Gastrocnemius medialis (tissue), 4 donors: ENCODE measurements at places on chromosomes 5 and 9. TPM values are rescaled to one million over a fixed set of nuclear protein-coding genes. Genes with fewer than 3 reads are reported as not detected.
A peak's percentile ranks its signal among the peaks of the same experiment; 100 is the strongest.

The CNOT6 gene
- total RNA-seq: 12.0 TPM

- H3K36me3 ChIP-seq: no peaks in the 10 kb centered on the region
- H3K4me1 ChIP-seq: peaks cover 8% of the 10 kb centered on the region
- no peaks in the 10 kb centered on the region for H3K27me3 ChIP-seq
- peak overlapping the region; percentile 60 for H3K4me3 ChIP-seq
- peak overlapping the region; percentile 44 for H3K27ac ChIP-seq
- no peak for DNase-seq
Measured at GRCh38 chr5:139708877-139709581, 60.9 kb downstream of the CXXC5 start.

The NTNG2 gene
- total RNA-seq: 0.20 TPM

DNA sequence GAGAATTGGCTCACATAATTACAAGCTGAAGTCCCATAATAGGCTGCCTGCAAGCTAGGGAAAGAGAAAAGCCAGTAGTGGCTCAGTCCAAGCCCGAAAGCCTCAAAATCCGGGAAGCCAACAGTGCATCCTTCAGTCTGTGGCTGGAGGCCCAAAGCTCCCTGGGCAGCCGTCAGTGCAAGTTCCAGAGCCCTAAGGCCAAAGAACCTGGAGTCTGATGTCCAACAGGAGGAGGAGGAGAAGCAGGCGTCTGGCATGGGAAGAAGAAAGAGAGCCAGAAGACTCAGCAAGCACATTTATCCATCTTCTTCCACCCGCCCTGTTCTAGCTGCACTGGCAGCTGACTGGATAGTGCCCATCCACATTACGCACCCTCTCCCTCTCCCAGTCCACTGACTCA lies 213.4 kb downstream of the GAS1 start:
- no peaks in the 10 kb centered on the region for H3K27me3 ChIP-seq
- H3K27ac ChIP-seq: peak overlapping the region; percentile 57
- H3K4me1 ChIP-seq: no peaks in the 10 kb centered on the region

DNA sequence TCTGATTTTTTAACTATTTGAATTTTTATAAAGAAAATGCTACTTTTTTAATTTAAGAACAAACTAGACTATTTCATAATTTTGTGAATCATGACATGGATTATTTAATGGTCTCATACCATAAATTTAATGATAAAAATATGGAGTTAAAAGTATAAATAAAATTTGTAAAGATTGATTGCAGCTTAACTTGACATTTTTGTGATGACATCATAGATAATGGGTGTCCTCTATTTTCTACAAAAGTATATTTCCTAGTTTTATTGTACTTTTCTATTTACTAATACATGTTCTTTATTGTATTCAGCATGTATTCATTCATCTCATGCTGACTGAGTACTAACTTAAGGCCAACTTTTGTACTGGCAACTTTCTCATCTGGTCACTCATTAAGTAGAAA lies 1096.5 kb downstream of the NR2F1-AS1 start:
- H3K36me3 ChIP-seq: no peaks in the 10 kb centered on the region
- no peak overlapping the region for H3K27ac ChIP-seq
- H3K4me1 ChIP-seq: no peaks in the 10 kb centered on the region
- DNase-seq: no peak

DNA sequence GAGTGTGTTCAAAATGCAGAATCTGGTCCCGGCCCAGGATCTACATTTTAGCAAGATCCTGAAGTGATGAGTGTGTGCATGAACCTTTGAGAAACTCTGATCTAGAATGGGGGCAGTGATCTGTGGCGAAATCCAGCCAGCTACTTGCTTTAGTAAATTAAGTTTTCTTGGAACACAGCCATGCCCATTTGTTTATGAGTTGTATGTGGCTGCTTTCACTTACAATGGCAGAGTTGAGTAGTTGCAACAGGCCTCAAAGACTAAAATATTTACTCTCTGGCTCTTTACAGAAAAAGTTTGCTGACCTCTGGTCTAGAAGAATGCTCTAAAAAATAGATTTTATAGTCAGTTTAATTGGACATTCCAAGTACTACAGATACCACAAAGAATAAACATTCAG lies 588.3 kb downstream of the BNC2 start:
- no peak overlapping the region for H3K27ac ChIP-seq
- H3K27me3 ChIP-seq: no peaks in the 10 kb centered on the region
- no peaks in the 10 kb centered on the region for H3K4me1 ChIP-seq
- H3K4me3 ChIP-seq: no peak overlapping the region

DNA sequence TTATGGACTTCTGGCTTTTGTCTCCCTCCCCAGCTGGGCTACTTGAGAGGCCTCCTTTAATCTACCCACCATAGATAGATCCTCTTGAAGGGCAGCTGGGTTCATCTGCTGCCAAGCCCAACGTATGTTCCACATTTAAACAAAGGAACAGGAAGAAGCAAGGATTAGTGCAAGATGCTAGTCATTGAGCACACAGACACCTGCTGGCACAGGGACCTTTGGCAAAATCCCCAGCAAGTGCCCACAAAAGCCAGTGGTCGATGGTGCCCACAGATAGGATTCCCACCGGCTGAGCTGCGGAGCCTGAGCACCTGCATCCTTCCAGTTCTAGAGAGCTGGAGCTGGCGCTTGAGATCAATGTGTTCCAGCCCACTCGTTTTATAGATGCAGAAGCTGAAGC lies 57.7 kb upstream of the SHB start:
- H3K36me3 ChIP-seq: no peaks in the 10 kb centered on the region
- no peaks in the 10 kb centered on the region for H3K27me3 ChIP-seq
- no peak overlapping the region for H3K4me3 ChIP-seq
- no peak for DNase-seq

- DNase-seq: no peak
- no peaks in the 10 kb centered on the region for H3K36me3 ChIP-seq
- H3K4me3 ChIP-seq: no peak overlapping the region
Measured at GRCh38 chr9:82299870-82300269, 311.3 kb downstream of the SPATA31D1 start.

DNA sequence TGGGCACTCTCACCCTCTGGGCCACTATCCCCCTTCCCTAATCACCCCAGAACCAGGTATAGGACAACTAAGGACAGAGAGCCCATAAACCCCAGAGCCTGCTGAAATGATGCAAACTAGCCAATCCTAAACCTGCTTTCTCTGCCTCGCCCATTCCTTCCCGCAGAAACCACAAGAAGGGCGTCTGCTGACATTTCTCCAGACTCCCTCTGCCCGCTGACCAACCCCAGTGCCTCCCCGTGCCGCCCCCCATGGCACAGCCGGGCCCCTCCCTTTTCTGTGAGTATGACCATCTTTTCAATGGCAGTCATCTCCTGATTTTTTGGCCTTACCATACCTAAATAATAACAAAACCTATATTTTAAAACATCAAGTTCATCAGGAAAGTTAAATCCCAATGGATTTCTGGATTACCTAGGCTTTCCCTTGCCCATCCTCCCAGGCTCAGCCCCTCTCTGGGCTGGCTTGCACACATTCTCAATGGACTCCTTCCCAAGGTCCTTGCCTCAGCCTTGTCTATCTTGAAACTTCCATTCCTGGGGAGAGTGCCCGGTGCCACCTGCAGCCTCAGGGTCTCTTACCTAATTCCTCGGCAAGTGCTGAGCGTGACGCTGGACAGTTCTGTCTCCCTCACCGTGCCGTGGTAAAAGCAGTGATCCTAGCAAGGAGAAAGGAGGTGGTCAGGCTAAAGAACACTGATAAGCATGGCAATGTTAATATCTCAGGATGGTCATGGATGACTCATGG lies 45.2 kb downstream of the ADAM19 start:
- no peak for DNase-seq
- no peaks in the 10 kb centered on the region for H3K27me3 ChIP-seq

- no peaks in the 10 kb centered on the region for H3K27me3 ChIP-seq
- H3K4me1 ChIP-seq: no peaks in the 10 kb centered on the region
- H3K4me3 ChIP-seq: no peak overlapping the region
Measured at GRCh38 chr5:106171132-106171531, 1499.6 kb downstream of the EFNA5 start.

GRCh38 chr5:3202570-3202969 lies 393.1 kb upstream of the IRX1 start:
- H3K27ac ChIP-seq: no peak overlapping the region
- H3K36me3 ChIP-seq: no peaks in the 10 kb centered on the region
- H3K4me1 ChIP-seq: no peaks in the 10 kb centered on the region
- no peak overlapping the region for H3K4me3 ChIP-seq

DNA sequence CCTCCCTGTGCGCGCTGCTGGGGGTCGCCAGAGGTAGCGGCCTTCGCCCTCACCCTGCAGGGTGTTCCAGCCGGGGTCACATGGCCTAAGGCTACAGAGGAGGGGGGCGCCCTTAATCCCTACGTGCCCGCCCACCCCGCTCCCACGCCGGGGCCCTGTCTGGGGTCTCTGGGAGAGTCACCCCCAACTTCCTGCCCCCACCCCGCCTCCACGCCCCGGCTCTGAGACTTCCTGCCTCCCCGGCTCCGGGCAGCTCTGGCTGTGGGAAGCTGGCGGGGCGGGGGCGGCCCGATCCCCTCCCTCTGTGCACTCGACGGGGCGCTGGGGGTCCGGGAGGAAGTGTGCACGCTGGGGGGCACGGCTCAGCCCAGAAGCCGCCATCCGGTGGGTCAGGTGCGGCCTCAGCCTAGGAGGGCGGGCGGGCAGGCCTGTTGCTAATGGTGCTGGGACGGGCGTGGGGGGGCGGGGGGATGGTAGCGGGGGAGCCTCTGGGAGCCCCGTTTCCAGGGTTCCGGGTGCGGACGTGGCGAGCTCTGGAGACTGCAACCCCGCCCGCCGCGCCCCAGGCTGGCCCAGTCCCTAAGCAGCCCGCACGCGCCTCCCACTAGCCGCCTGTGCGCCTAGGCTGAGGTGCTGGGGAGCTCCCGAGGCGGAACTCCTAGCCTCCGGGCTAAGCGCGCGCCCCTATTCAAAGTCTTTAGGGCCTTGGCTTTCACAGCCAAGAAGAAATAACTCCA lies 61.6 kb downstream of the CXXC5 start:
- peak overlapping the region; percentile 46 for H3K4me3 ChIP-seq
- H3K36me3 ChIP-seq: no peaks in the 10 kb centered on the region
- no peak for DNase-seq
- peaks cover 25% of the 10 kb centered on the region for H3K4me1 ChIP-seq
- peaks cover 4% of the 10 kb centered on the region for H3K27me3 ChIP-seq

- no peaks in the 10 kb centered on the region for H3K36me3 ChIP-seq
- no peak overlapping the region for H3K4me3 ChIP-seq
- no peaks in the 10 kb centered on the region for H3K4me1 ChIP-seq
- DNase-seq: no peak
Measured at GRCh38 chr9:38443597-38443996, 19.3 kb upstream of the IGFBPL1 start.

- H3K4me3 ChIP-seq: no peak overlapping the region
- H3K4me1 ChIP-seq: peaks cover 12% of the 10 kb centered on the region
- H3K27ac ChIP-seq: no peak overlapping the region
- no peaks in the 10 kb centered on the region for H3K36me3 ChIP-seq
- DNase-seq: no peak
Measured at GRCh38 chr9:2849941-2850340, 6.0 kb upstream of the PUM3 start.

The C1QTNF3 gene
- total RNA-seq: not detected

The DOCK8 gene
- total RNA-seq: 2.1 TPM

The TMEM141 gene
- 53.6 TPM for total RNA-seq

GRCh38 chr5:158464383-158464782 lies 605.4 kb upstream of the CLINT1 start:
- H3K27ac ChIP-seq: peak overlapping the region; percentile 26
- no peaks in the 10 kb centered on the region for H3K36me3 ChIP-seq
- H3K27me3 ChIP-seq: no peaks in the 10 kb centered on the region
- no peak overlapping the region for H3K4me3 ChIP-seq

- H3K27me3 ChIP-seq: no peaks in the 10 kb centered on the region
- DNase-seq: no peak
- H3K36me3 ChIP-seq: no peaks in the 10 kb centered on the region
- peaks cover 5% of the 10 kb centered on the region for H3K4me1 ChIP-seq
Measured at GRCh38 chr5:143619040-143619439, 192.9 kb upstream of the HMHB1 start.

The LRRC70 gene
- total RNA-seq: 0.13 TPM

- H3K27ac ChIP-seq: no peak overlapping the region
- H3K36me3 ChIP-seq: no peaks in the 10 kb centered on the region
- H3K4me1 ChIP-seq: no peaks in the 10 kb centered on the region
- no peak overlapping the region for H3K4me3 ChIP-seq
Measured at GRCh38 chr9:38181866-38182265, 112.8 kb upstream of the SHB start.

GRCh38 chr5:126002222-126002897 lies 420.8 kb upstream of the GRAMD2B start:
- DNase-seq: peak; percentile 33
- H3K36me3 ChIP-seq: no peaks in the 10 kb centered on the region
- no peak overlapping the region for H3K27ac ChIP-seq
- H3K27me3 ChIP-seq: no peaks in the 10 kb centered on the region
- H3K4me3 ChIP-seq: no peak overlapping the region

The NXNL2 gene
- not detected for total RNA-seq

DNA sequence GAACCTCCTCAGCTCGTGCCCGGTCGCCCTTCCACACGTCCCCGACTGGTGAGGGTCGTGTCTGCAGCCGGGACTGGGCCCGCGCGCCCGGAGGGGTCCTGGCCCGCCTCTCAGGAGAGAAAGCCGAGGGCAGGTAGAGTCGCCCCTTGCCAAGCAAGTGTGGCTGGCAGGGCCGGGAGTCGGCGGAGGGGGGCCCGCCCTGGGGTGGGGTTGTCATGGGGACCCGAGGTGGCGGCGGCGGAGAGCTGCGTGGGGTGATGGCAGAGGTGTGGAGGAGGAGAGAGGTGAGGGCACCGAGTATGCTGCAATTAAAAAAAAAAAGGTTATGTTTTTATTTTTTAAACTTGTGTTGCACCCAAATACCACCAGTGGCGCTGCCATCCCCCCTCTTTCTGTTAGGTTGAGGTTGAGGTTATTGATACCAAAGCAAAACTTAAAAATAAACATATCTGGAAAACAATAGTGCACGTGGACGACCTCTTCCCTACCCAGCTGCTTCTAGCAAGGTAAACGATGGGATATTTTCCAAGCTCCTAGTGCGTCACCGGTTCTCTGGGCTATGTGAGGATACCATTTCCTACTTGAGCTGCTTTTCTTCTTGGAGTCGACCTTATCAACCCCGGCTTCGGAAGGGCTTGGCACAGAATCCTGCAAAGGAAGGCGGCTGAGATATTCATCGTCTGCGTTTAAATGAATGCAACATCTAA lies 660 bp downstream of the SCAMP1 start:
- peak overlapping the region; percentile 90 for H3K27ac ChIP-seq
- H3K27me3 ChIP-seq: no peaks in the 10 kb centered on the region

DNA sequence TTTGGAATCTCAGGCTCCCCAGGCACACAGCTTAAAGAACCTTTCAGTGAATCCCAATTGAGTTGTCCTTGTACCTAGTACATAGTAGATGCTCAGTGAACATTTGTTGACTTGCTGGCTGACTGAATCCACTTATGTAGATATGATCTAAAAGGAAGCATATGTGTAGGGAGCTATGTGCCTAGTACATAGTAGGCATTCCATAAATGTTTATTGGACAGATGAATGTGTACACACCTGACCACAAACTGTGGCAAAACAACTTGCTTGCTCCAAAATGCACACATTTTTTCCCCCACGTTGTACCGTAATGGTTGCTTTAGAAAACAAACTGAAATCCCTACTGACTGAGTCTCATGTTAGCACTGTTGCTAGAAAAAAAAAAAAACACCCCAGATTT lies 80.2 kb upstream of the IL12B start:
- H3K36me3 ChIP-seq: no peaks in the 10 kb centered on the region
- H3K4me3 ChIP-seq: no peak overlapping the region
- H3K4me1 ChIP-seq: no peaks in the 10 kb centered on the region
- no peak overlapping the region for H3K27ac ChIP-seq

The TRIP13 gene
- total RNA-seq: 0.41 TPM

GRCh38 chr9:109721001-109721400 lies 59.0 kb upstream of the PALM2AKAP2 start:
- no peak overlapping the region for H3K27ac ChIP-seq
- no peaks in the 10 kb centered on the region for H3K27me3 ChIP-seq
- no peaks in the 10 kb centered on the region for H3K4me1 ChIP-seq
- no peak overlapping the region for H3K4me3 ChIP-seq
- no peak for DNase-seq

The PHPT1 gene
- total RNA-seq: 150 TPM
